ENCODE measurements at places on chromosomes 5 and 9.

DNA sequence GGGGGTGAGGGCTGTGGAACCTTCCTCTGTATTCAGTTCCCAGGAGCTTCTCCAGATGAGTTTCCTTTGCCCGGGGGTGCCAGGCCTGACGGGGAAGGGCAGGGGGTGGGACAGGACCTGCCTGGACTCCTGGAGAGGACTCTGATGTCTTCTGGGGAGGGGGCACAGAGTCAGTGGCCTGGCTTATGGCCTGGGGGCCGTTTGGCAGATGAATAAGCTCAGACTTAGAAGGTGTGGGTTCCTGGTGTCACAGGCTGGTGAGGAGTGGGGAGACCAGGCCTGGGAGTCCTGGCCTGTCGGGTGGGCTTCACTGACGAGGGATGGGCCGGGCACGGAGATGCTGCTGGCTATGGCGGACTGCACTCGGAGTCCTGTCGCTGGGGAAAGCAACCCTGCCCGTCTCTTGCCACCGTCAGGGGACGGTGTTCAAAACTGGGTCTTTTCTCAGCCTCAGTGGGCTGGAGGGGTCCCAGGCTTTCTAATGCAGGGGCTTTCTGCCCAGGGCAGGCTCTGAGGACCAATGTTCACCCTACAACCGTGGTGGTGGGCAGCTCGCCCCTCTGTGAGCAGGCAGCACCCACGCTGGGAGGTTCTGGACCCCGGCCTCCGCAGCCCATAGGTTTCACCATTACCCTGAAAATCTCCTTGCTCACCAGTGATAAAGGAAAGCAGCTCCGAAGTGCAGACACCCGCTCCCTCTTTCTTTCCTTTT, 16.2 kb downstream of the COL5A1 start:
- DNase-seq: no peak

- no peak for DNase-seq
Measured at GRCh38 chr9:120242116-120242811, 337.7 kb downstream of the CDK5RAP2 start.

DNA sequence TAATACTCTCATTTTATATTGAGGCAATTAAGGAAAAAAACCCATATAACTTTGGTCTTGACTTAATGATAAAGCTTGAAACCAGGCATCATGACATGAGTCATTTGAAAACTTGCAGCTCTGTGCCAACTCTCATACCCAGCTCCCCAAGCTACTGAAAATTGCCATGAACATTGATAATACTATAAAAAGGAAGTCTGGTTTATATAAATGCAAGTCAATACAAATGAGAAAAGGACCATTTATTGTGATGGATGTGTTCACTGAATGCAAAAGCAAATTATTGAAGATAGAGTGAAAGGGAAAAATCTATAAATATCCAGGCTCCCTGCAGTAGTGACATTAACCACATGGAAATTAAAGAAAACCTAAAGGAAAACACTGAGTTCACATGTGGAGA, 116.3 kb downstream of the DEPDC1B start:
- DNase-seq: no peak

DNA sequence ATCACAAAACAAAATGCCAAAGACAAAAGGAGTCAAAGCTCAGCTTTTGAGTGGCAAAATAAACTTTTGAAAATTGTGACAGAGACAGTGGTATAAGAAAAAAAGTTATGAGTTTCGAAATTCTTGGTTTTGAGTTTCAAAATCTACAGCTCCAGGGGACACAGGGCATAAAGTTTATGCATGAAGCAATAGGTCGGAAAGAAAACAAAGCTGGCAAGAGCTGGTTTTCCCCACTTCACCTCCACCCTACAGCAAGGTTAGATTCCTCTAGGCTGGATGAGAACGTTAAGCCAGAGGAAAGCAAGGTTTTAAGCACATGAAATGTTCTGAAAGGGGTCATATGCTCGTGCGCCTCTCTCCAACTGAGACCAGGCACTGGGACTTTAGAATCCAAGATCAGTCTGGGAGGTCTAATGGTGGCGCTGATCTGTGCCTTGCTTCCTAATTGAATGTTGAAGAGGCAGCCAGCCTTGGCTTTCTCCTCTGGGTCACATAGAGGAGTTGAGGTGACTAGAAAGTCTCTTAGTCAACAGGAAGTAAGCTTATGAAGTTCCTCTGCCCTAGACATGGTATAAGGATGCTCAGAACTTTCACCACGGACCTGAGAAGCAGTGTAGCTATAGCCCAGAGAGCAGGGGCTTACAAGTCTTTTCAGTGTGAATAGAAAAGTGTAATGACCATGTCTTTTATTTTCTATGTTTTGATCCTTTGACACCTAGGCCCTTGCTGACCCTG, 167.7 kb upstream of the DMAC1 start:
- no peak for DNase-seq

GRCh38 chr9:115071176-115071575, 46.8 kb downstream of the TNC start:
- no peak for DNase-seq

GRCh38 chr5:23506329-23507236, 826 bp upstream of the PRDM9 start:
- no peak for DNase-seq
